ENCODE measurements at places on chromosomes 13 and 19.
A peak's percentile ranks its signal among the peaks of the same experiment; 100 is the strongest.

GRCh38 chr19:40264314-40265054 is 20.7 kb downstream of the AKT2 start:
- no peaks in the 10 kb centered on the region for H3K27me3 ChIP-seq
- no peak overlapping the region for H3K27ac ChIP-seq
- no peaks in the 10 kb centered on the region for H3K4me1 ChIP-seq
- no peak for DNase-seq
- no peaks in the 10 kb centered on the region for H3K36me3 ChIP-seq

DNA sequence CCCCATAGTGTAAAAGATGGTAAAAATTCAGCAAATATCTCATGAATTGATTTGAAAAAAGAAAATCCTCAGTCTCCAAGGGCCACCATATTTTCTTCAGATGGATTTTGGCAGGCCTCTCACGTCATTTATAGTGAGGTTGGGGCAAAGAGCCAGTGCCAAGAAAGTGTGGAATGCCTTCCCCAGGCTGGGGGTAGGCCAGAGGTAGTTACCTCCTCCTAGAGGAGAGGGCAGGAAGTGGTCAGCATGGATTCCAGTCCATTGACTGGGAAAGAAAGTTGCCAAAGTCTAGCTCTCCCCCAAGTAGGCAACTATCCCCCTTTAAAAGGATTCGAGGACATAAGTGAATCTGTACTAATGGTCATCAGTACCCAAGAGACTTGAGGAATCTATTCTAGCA is 68.4 kb upstream of the KCTD4 start:
- no peak overlapping the region for H3K27ac ChIP-seq
- DNase-seq = no peak
- no peak overlapping the region for H3K4me3 ChIP-seq
- H3K27me3 ChIP-seq = no peaks in the 10 kb centered on the region

- H3K4me3 ChIP-seq = no peak overlapping the region
- no peak for DNase-seq
- peaks cover 92% of the 10 kb centered on the region for H3K27me3 ChIP-seq
- no peak overlapping the region for H3K27ac ChIP-seq
- H3K4me1 ChIP-seq = no peaks in the 10 kb centered on the region
Measured at GRCh38 chr19:7775761-7776160, 12.7 kb downstream of the CLEC4M start.

- H3K27me3 ChIP-seq = no peaks in the 10 kb centered on the region
- DNase-seq = no peak
- no peaks in the 10 kb centered on the region for H3K4me1 ChIP-seq
- H3K27ac ChIP-seq = no peak overlapping the region
- H3K36me3 ChIP-seq = no peaks in the 10 kb centered on the region
Measured at GRCh38 chr13:21018220-21018619, 43.2 kb downstream of the LATS2 start.

GRCh38 chr13:40974460-40975407 is 44.4 kb downstream of the ELF1 start:
- DNase-seq = peak; percentile 43
- H3K36me3 ChIP-seq = no peaks in the 10 kb centered on the region
- peak overlapping the region; percentile 27 for H3K27ac ChIP-seq
- H3K4me3 ChIP-seq = no peak overlapping the region

DNA sequence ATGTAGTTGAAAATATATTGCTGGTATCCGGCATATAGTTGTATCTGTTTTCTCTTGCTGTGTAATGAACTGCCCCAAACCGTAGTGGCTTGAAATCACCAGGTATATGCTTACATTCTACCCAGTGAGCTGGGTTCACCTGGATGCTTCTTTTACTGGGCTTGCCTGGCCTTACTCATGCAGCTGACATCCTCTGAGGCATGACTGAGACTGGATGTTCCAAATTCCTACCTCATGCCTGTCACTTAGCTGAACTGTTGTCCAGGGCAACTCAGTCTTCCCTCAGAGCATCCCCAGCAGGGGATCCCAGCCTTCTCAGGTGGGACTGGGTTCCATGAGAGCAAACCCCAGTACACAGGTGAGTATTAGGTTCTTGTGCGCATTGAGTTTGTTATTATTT is 66.8 kb downstream of the IFT88 start:
- H3K27ac ChIP-seq = no peak overlapping the region
- no peak overlapping the region for H3K4me3 ChIP-seq
- no peaks in the 10 kb centered on the region for H3K27me3 ChIP-seq
- H3K36me3 ChIP-seq = no peaks in the 10 kb centered on the region

- no peaks in the 10 kb centered on the region for H3K36me3 ChIP-seq
- DNase-seq = peak; percentile 36
- peaks cover 5% of the 10 kb centered on the region for H3K4me1 ChIP-seq
- H3K4me3 ChIP-seq = peak overlapping the region; percentile 82
Measured at GRCh38 chr19:1591421-1592023, 1.1 kb downstream of the MBD3 start.

All from MM.1S (cell line).